ENCODE measurements at places on chromosomes 1 and 21.

GRCh38 chr1:19083081-19083480 is 126.6 kb upstream of the IFFO2 start:
- DNase-seq: no peak

GRCh38 chr21:22120616-22121266 is 1122.5 kb downstream of the NCAM2 start:
- DNase-seq: peak; percentile 1

DNA sequence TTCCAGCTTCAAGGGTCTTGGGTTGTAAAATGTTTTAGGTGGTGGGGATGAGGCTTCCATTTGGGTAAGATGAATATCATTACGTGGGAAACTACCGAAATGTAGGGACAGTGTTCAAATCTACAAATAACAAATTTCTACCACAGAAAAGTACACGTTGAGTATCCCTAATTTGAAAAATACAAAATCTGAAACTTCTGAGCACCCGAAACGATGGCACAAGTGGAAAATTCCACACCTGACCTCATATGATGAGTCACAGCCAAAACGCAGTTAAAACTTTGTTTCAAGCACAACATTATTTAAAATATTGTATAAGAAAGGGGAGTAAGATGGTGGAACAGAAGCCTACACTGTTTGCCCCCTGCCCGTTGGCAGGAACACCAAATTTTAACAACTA is 8.8 kb upstream of the HENMT1 start:
- no peak for DNase-seq

- DNase-seq: no peak
Measured at GRCh38 chr1:100950781-100951180, 54.9 kb downstream of the SLC30A7 start.

DNA sequence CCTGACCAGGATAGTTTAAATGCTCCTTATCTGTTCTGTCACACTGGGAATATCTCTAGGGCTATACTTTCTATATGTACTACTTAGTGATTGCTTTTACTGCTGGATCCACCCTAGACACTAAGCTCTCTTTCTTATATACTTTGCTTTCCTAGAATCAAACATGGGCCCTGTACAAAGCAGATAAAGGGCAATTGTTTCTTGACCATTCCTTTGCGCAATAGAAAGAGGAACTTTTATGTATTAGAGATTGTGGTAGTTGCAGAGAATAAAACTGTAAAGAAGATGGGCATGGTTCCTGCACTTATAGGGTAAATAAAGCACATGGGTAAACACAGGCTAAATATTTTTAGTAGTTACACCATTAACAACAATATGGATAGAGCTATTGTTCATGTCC is 58.8 kb downstream of the ATP6V1G3 start:
- peak; percentile 66 for DNase-seq

DNA sequence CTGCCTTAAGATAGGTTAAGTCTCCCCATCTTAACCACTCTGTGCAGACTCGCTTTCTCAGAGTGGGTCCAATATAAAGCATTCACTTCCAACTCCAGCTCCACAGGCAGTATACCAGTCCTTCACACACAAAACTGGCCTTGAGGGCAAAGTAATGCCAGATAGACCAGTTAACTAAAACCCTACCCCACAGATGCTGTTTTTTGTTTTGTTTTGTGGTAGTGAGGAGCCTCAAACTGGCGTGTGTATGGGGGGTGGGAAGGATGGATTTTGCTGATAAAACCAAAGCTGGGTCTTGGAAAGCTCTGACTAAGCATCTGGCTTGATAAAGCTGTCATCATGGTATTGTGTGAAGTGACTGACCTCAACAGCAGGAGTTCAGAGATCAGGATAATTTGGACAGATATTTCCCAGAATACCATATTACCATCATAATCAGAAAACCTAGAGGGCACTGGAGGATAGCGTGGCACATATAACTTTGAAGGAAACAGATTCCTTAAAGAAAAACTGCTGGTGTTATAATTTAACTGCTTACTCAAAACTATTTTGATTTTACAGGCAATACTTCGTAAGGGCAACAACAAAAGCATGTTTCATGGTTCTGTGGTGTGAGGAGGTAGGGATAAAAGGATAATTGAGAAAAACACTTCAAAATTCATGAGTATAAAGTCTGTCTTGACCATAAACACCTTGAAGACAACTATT is 29.6 kb upstream of the CPLANE2 start:
- DNase-seq: no peak
